Mesothelial cell of epicardium (in vitro differentiated cells): ENCODE measurements at places on chromosomes 4 and X.
A peak's percentile ranks its signal among the peaks of the same experiment; 100 is the strongest.

DNA sequence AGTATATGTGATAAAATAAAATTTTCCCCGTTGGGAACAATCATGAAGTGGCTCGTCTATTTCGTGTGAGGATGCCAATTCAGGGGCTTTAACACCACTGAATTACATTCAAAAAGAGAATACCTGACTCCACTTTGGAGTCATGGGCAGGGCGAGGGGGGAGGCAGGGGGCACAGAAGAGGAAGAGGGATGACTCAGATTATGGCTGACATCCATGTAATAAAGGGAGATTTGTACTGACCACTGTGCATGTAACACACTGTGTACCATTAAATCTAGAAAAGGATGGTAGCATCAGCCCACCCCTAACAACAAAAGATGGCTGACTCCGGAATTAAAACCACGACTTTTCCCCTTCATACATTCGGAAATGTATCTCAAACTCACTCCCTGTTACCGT lies 1.3 kb downstream of the SLC9A7 start:
- H3K4me1 ChIP-seq = peaks cover 23% of the 10 kb centered on the region
- peaks cover 4% of the 10 kb centered on the region for H3K27me3 ChIP-seq
- H3K36me3 ChIP-seq = peaks cover 1% of the 10 kb centered on the region
- H3K27ac ChIP-seq = no peak overlapping the region
- DNase-seq = no peak

GRCh38 chrX:68945081-68945602 lies 116.3 kb downstream of the EFNB1 start:
- H3K27me3 ChIP-seq = no peaks in the 10 kb centered on the region
- H3K4me1 ChIP-seq = peaks cover 27% of the 10 kb centered on the region
- no peak overlapping the region for H3K27ac ChIP-seq
- H3K36me3 ChIP-seq = no peaks in the 10 kb centered on the region
- H3K4me3 ChIP-seq = no peak overlapping the region

- peak overlapping the region; percentile 74 for H3K27ac ChIP-seq
- no peak for DNase-seq
- peaks cover 21% of the 10 kb centered on the region for H3K4me1 ChIP-seq
Measured at GRCh38 chr4:40621229-40621591, 8.5 kb downstream of the RBM47 start.

DNA sequence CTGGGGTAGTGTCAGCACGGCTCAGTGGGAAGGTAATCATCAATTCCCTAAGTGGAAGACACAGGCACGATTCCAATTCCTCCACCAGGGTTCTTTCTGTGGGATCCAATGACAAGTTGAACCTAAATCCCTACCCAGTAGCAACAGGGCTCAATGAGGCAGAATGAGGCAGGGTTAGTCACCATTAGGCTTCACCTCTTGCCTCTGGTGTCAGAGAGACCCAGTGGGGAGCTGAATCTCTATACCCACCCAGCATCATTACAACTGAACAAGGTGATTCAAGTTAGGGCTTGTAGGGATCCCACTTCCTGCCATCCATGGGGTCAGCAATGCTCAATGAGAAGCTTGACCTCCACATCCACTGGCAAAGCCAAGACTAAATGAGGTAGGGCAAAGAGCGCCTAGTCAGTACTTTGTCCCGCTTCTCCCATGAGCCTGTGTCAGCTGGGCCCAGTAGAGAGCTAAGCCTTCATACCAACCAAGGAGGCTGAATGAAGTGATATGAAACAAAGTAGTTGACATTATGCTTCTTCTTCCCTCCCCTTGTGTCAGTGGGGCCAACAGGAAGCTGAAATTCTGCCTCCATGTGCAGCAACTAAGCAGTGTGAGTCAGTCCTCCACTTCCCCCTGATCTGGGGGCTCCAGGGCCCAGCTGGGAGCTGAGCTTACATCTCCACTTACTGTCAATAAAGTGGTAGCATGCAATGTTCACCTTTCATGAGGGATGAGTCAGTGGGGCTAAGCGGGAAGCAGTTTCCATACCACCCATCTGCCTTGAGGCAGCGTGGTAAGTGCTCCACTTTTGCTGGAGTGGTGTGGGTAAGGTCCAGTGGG lies 36.4 kb upstream of the RBM41 start:
- H3K4me1 ChIP-seq = no peaks in the 10 kb centered on the region
- DNase-seq = no peak
- H3K36me3 ChIP-seq = no peaks in the 10 kb centered on the region
- no peak overlapping the region for H3K27ac ChIP-seq
- peak overlapping the region; percentile 75 for H3K4me3 ChIP-seq
- H3K27me3 ChIP-seq = no peaks in the 10 kb centered on the region

GRCh38 chr4:163818673-163819072 lies 324.2 kb downstream of the TMA16 start:
- H3K36me3 ChIP-seq = no peaks in the 10 kb centered on the region
- H3K4me1 ChIP-seq = no peaks in the 10 kb centered on the region
- DNase-seq = no peak
- H3K4me3 ChIP-seq = no peak overlapping the region

GRCh38 chr4:94372991-94373390 lies 30.4 kb upstream of the HPGDS start:
- no peaks in the 10 kb centered on the region for H3K4me1 ChIP-seq
- H3K4me3 ChIP-seq = no peak overlapping the region
- peaks cover 1% of the 10 kb centered on the region for H3K27me3 ChIP-seq
- H3K27ac ChIP-seq = no peak overlapping the region

- DNase-seq = no peak
- no peaks in the 10 kb centered on the region for H3K4me1 ChIP-seq
- H3K27ac ChIP-seq = no peak overlapping the region
- H3K4me3 ChIP-seq = no peak overlapping the region
Measured at GRCh38 chr4:150668824-150669223, 86.9 kb downstream of the MAB21L2 start.

- DNase-seq = no peak
- H3K27ac ChIP-seq = no peak overlapping the region
- peaks cover 29% of the 10 kb centered on the region for H3K27me3 ChIP-seq
- H3K4me3 ChIP-seq = no peak overlapping the region
- H3K4me1 ChIP-seq = peaks cover 12% of the 10 kb centered on the region
- no peaks in the 10 kb centered on the region for H3K36me3 ChIP-seq
Measured at GRCh38 chr4:180054291-180054690, 2188.9 kb upstream of the TENM3 start.

DNA sequence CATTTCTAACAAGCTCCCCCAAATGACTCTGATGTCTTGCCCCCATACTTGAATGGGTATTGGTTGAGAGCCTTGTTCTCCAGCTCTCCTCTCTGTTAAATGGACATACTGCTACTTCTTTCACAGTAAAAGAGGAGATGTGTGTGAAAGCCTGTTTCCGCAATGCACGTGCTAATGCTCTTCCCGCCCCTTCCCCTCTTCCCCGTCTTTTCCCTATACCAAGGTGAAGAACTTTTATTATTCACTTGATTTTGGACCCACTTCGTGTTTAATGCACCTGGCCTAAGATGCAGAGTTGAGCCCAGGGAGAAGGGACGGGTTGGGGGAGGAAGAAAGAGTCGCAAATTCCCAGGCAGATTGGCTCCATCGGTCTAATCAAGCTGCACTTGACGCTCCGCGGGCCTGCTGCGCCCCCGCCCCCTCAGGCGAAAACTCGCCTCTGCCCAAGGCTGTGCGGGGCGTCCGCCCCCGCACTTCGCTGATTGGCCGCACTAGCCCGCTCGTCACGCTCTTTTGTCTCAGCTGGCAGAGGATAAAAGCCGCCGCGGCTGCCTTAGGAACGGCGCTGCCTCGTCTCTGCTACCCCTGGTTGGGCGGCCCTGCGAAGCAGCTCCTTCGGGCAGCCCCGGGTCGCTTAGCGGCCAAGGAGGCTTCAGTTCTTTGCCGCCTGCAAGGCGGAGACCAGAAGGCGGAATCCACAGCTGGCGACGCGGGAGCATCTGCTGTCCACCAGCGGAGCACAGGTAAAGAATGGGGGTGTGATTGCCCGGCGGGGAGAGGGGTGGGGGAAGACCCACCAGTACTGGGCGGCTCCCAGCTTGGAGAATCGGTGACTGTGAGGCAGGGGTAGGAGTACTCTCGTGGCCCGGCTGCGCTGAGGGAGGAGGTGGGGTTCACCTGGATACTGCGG lies at the start of gene ZCCHC12:
Gene ZCCHC12 (plus strand): TSS at position 562 of the 910 bp plus-strand sequence. CDS start 1,421 bp downstream, outside the sequence.
- H3K27me3 ChIP-seq = peaks cover 54% of the 10 kb centered on the region
- H3K4me3 ChIP-seq = peak within 1 kb of the TSS; percentile 75
- H3K4me1 ChIP-seq = peaks cover 13% of the 10 kb centered on the region
- H3K36me3 ChIP-seq = peaks cover 3% of the 10 kb centered on the region
- peak; percentile 64 for DNase-seq
- H3K27ac ChIP-seq = no peak within 1 kb of the TSS

- no peaks in the 10 kb centered on the region for H3K4me1 ChIP-seq
- H3K36me3 ChIP-seq = peaks cover 8% of the 10 kb centered on the region
- no peak for DNase-seq
- no peak overlapping the region for H3K4me3 ChIP-seq
- no peak overlapping the region for H3K27ac ChIP-seq
Measured at GRCh38 chr4:77710059-77710458, 104.4 kb downstream of the CXCL13 start.

DNA sequence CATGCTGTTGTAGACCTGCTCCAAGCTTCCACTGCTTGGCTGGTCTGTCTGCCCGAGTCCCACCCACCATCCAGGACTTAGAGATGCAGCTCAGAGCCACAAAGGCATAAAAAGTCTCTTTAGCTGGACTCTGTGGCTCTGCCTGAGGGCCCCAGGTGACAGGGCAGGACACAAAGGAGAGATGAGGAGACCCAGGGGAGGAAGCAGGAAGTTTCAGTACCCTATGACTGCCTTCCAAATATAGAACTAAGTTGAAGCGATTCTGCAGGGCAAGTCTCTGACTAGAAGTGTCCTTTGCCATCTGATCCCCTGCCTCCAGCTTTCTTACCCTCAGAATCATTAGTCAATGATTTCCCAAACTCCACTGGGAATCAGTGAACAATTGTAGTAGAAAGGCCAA lies 11.2 kb upstream of the CXCR3 start:
- no peaks in the 10 kb centered on the region for H3K36me3 ChIP-seq
- no peak overlapping the region for H3K27ac ChIP-seq
- H3K4me1 ChIP-seq = no peaks in the 10 kb centered on the region
- no peak for DNase-seq
- H3K4me3 ChIP-seq = no peak overlapping the region

- no peaks in the 10 kb centered on the region for H3K27me3 ChIP-seq
- H3K36me3 ChIP-seq = no peaks in the 10 kb centered on the region
- peak overlapping the region; percentile 27 for H3K4me3 ChIP-seq
- DNase-seq = no peak
- H3K27ac ChIP-seq = peak overlapping the region; percentile 92
Measured at GRCh38 chr4:3387154-3387942, 54.4 kb upstream of the HGFAC start.

DNA sequence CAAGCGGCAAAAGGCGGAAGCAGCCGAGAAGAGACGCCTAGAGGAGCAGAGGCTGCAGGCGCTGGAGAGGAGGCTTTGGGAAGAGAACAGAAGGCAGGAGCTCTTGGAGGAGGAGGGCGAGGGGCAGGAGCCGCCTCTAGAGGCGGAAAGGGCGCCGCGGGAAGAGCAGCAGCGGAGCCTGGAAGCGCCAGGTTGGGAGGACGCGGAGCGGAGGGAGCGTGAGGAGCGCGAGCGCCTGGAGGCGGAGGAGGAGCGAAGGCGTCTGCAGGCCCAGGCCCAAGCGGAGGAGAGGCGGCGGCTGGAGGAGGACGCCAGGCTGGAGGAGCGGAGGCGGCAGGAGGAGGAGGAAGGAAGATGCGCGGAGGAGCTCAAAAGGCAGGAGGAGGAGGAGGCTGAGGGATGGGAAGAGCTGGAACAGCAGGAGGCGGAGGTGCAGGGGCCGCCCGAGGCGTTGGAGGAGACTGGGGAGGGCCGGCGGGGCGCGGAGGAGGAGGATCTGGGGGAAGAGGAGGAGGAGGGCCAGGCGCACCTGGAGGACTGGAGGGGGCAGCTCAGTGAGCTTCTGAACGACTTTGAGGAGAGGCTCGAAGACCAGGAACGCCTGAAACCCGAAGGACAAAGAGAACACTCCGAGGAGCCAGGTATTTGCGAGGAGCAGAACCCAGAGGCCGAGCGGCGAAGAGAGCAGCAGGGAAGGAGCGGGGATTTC lies 72.9 kb downstream of the AASDH start:
- no peak for DNase-seq
- H3K27ac ChIP-seq = no peak overlapping the region
- no peak overlapping the region for H3K4me3 ChIP-seq
- peaks cover 3% of the 10 kb centered on the region for H3K4me1 ChIP-seq

- no peak overlapping the region for H3K27ac ChIP-seq
- H3K27me3 ChIP-seq = peaks cover 2% of the 10 kb centered on the region
- no peak overlapping the region for H3K4me3 ChIP-seq
- H3K4me1 ChIP-seq = no peaks in the 10 kb centered on the region
- no peak for DNase-seq
- H3K36me3 ChIP-seq = no peaks in the 10 kb centered on the region
Measured at GRCh38 chr4:176814770-176815169, 22.0 kb upstream of the VEGFC start.

- H3K27ac ChIP-seq = no peak overlapping the region
- H3K27me3 ChIP-seq = no peaks in the 10 kb centered on the region
- no peaks in the 10 kb centered on the region for H3K4me1 ChIP-seq
- no peak for DNase-seq
Measured at GRCh38 chr4:185412412-185412811, 13.4 kb downstream of the UFSP2 start.

DNA sequence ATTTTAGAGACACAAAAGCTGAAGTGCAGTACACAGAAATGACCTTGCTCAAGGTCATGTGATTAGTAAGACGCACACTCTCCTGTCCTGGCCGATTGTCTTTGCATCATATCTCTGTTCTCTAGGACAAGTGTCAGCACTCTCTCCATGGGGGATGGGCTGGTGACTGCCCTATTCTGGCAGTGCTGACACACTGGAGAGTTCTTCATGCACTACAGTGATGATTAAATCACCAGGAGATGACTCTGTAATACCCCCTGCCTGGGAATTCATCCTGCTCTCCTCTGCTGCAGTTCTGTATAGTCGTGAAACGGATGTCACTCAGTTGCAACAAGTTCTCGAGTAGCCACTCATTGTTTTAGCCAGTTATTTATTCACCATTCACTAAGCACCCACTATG lies 5.3 kb upstream of the SHISA3 start:
- no peak overlapping the region for H3K4me3 ChIP-seq
- H3K4me1 ChIP-seq = peaks cover 17% of the 10 kb centered on the region
- no peak for DNase-seq
- H3K27ac ChIP-seq = no peak overlapping the region
- H3K36me3 ChIP-seq = no peaks in the 10 kb centered on the region
- peaks cover 57% of the 10 kb centered on the region for H3K27me3 ChIP-seq

DNA sequence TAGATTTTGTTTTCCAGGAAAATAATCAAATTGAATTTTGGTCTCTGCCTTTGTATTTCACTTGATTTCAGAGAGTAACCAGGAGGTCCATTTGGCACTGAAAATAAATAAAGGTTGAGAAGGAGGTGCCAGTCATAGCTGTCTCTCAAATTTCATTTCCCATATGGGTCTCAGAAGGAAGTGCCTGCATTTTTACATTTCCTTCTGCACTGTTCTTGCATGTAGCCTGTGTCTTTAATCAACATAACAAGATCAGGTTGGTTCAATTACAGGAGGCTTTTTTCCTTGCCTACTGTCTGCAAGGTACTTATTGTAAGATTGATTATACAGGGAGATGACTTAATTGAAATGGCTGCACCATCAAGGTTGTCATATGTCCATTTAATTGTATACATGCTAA lies 15.7 kb downstream of the LRRC66 start:
- no peak overlapping the region for H3K27ac ChIP-seq
- no peaks in the 10 kb centered on the region for H3K27me3 ChIP-seq
- H3K4me1 ChIP-seq = no peaks in the 10 kb centered on the region
- no peak overlapping the region for H3K4me3 ChIP-seq
- no peak for DNase-seq
- H3K36me3 ChIP-seq = no peaks in the 10 kb centered on the region
